RWPE2 (cell line): ENCODE measurements at places on chromosomes 4 and X.

- no peaks in the 10 kb centered on the region for H3K4me1 ChIP-seq
- H3K36me3 ChIP-seq, result no peaks in the 10 kb centered on the region
- H3K4me3 ChIP-seq, result no peak overlapping the region
Observed at GRCh38 chrX:18410038-18410437, 15.4 kb upstream of the CDKL5 start.

DNA sequence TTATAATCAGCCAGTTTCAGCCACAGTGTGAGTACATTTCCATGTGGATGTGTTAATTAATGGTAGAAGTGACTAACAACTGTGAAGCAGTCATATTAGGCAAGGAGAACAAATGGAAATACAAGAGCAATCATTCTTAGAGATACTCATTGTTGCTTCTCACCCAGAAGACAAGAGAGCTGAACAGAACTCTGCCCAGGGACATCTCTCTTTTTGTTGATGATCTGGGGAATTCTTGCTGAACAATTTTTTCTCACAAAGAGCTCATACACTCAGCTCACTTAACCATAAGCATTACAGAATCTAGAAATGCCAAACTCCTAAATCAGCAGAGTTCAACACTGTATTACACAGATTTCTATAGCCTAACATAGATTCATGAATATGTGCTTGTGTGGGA lies 150.1 kb downstream of the COMMD8 start:
- H3K36me3 ChIP-seq, result no peaks in the 10 kb centered on the region
- no peak overlapping the region for H3K27ac ChIP-seq
- no peak for DNase-seq
- H3K27me3 ChIP-seq, result peaks cover 3% of the 10 kb centered on the region
- no peaks in the 10 kb centered on the region for H3K4me1 ChIP-seq

DNA sequence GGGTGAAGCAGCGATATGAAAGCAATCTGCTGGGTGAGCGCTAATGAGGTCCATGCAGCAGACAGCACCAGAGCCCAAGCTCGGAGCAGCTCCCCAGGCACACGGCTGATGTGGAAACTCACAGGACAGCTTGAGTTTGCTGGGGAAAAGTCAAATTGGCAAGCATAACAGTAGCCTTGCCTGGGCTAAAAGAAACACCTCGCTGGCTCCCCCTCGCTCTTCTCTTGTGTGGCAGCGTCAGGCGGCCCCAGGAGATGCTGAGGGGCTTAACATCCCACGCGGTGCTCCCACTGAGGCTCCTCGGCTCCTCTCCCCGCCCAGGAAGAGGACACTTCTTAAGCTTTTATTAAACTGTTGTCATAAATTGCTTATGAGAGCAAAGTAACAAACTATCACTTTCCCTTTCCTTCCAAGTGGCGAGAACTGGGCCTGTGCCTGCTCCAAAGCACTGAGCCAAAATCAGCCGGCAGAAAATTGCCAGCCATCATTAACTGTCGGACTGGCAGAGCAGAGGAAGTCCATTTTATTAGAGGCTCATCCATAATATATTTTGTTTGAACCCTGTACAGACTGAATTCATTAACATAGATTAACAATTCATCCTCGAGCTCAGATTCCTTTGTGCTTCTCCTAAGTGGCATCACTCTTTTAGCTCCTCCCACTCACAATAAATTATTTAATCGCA lies 111.4 kb downstream of the TSPAN5 start:
- H3K4me3 ChIP-seq, result no peak overlapping the region
- peaks cover 8% of the 10 kb centered on the region for H3K4me1 ChIP-seq
- no peaks in the 10 kb centered on the region for H3K27me3 ChIP-seq
- H3K27ac ChIP-seq, result peak overlapping the region; percentile 11

DNA sequence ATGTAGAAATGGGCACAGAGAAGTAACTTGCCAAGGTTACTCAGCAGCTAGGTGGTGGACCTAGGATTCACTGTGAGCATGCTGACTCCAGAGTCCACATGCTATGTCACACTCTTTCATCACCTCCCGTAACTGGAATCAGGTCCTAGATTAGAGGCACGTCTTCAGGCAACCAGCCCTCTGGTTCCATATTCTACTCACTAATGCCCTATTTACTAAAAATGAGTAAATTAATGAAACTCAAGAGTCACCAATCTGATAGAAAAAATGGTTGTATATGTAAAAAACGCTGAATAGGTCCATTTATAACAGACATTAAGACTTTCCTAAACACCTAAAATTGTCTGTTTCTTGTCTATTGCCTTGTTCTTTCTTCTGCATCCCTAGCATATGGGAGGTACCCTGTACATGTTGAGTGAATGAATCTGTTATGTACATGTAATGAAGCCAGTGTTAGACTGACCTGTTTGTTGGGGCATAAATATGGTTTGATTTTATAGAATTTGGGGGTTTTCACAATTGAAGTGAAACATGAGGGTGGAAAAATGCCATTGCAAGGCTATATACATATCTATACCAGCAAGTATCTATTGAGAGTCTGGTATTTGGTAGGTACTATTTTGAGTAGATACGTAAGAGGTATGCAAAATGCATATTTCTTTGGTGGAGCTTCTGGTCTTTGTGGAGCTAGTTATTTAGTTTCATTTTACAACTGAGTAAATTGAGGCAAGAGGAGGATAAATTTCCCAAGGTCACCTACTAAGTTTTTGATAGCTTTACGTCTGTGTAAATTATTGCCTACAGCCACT lies 7.5 kb upstream of the RUFY3 start:
- H3K4me1 ChIP-seq, result peaks cover 4% of the 10 kb centered on the region
- no peak overlapping the region for H3K27ac ChIP-seq
- no peak overlapping the region for H3K4me3 ChIP-seq
- no peaks in the 10 kb centered on the region for H3K36me3 ChIP-seq

- no peaks in the 10 kb centered on the region for H3K36me3 ChIP-seq
- peak overlapping the region; percentile 11 for H3K4me3 ChIP-seq
- no peak overlapping the region for H3K27ac ChIP-seq
- no peaks in the 10 kb centered on the region for H3K4me1 ChIP-seq
- DNase-seq, result no peak
- H3K27me3 ChIP-seq, result peaks cover 94% of the 10 kb centered on the region
Observed at GRCh38 chr4:46389301-46389775, 590 bp downstream of the GABRA2 start.

DNA sequence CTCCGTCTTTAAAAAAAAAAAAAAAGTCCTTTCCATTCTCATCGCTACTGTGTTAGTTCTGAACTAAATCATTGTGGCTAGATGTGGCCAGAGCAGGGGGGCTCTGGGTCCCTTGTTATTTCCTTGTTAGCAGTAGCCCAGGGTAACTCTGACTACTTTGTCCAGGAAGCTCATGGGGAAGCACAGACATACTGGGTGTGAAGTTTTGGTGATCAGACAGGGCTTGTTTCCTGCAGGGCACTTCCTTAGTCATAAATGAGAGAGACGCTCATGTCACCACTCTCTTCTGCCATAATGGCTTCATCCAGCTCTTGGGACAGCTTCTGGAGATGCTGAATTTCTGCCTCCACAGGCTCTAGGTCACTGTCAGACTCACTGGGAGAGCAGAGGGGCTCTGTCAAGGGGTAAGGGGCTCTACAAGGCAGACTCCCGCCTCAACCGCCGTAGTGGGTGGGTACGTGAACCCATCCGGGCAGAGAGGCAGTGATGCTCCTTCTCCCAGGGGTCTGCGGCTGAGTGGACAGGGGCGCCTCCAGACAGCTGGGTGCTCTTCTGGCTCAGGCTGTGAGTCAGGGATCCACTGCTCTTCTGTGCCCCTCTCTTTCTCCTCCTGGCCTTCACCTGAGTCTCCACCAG lies 12.9 kb downstream of the STIM2 start:
- H3K36me3 ChIP-seq, result no peaks in the 10 kb centered on the region; the same call in 1 of the 2 replicates
- H3K27me3 ChIP-seq, result no peaks in the 10 kb centered on the region
- H3K27ac ChIP-seq, result no peak overlapping the region
- H3K4me3 ChIP-seq, result no peak overlapping the region
- H3K4me1 ChIP-seq, result peaks cover 1% of the 10 kb centered on the region
- no peak for DNase-seq

DNA sequence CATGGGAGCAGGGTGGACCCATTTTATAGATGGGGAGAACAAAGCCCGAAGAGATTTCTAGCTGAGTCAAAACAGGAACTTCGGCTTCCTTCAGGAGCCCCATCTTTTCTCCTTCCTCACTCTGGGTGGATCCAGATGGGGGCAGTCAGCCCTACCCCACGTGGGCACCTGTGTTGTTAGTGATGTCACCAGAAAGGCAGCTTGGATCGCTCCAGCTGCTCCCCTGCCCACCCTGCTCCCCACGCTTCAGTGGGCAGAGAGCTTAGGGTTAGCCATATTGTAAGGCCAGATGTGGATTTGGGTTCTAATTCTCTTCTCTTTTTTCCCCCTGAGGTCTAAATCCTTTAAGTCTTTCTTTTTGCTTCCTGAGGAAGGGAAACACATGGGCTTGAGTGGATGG lies 132.3 kb upstream of the PJA1 start:
- H3K27ac ChIP-seq, result no peak overlapping the region
- no peak for DNase-seq
- H3K4me1 ChIP-seq, result no peaks in the 10 kb centered on the region

- H3K4me1 ChIP-seq, result peaks cover 31% of the 10 kb centered on the region
- H3K27me3 ChIP-seq, result no peaks in the 10 kb centered on the region
- peak within 1 kb of the TSS; percentile 52 for H3K4me3 ChIP-seq
- H3K36me3 ChIP-seq, result peaks cover 18% of the 10 kb centered on the region
- peak; percentile 97 for DNase-seq
Observed at GRCh38 chr4:169010125-169011023, at the start of gene CBR4. CBR4 (minus strand) TSS chr4:169010255; CDS start chr4:169010089, 166 bp downstream.

GRCh38 chrX:102840871-102841705 lies 96.0 kb upstream of the RAB40AL start:
- H3K27ac ChIP-seq, result no peak overlapping the region
- H3K27me3 ChIP-seq, result no peaks in the 10 kb centered on the region
- DNase-seq, result no peak
- H3K4me3 ChIP-seq, result no peak overlapping the region
